ENCODE measurements at places on chromosomes 4 and X.

DNA sequence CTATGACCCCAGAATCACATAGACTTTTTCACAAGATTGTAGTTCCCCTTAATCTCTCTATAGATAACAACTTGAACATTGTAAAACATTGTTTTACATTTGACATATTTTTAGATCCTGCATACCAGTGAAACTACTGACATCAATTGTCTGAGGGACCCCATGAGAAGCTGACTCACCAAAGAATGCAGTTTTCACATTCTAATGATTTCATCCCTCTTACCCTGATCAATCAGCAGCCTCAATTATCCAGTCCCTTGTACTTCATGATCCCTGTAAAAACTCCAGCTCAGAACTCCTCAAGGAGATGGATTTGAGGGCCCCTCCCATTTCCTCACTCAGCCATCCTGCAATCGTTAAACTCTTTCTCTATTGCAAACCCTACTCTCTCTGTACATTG is 411.0 kb upstream of the NDST3 start:
- DNase-seq: no peak

DNA sequence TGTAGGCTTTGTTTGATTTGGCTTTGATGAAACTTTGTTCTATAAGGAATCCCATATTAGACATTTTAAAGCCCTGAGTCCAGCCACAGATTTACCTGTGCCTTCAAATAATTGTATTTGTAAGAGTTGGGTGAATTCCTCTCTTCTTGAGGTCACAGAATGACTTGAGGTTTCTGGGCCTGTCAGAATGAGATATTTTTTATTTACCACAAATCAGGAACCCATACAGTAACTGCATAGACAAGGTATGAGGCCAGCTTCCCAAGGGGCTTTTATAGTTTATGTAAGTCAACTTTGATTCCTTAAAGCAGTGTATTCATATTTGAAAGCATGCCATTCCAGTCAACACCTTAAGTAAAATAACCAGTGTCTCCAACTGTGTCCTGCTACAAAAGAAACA is 29.1 kb upstream of the CXCL3 start:
- DNase-seq: no peak

- DNase-seq: no peak
These were observed 264.3 kb downstream of the NPFFR2 start for GRCh38 chr4:72295966-72296557.

- DNase-seq: no peak
These were observed 105.8 kb downstream of the FAT4 start for GRCh38 chr4:125420526-125420925.

DNA sequence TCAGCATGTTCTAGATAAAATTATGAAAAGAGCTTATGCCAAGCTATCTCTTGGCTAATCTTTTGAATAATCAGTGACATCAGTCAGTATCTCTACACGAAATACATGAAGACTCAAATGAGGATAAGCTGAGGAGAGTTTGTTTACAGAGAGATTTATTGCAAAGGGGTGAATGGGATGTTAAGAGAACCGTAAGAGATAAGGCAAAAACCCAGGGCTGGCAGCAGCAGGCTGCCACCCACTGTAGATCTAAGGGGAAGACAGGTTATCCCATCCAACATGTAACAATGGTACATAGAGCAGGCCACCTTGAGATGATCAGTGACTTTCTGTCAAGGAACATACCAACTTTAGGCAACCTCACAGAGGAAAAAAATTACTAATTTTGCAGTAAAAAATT is 432.1 kb upstream of the NR3C2 start:
- DNase-seq: no peak

DNA sequence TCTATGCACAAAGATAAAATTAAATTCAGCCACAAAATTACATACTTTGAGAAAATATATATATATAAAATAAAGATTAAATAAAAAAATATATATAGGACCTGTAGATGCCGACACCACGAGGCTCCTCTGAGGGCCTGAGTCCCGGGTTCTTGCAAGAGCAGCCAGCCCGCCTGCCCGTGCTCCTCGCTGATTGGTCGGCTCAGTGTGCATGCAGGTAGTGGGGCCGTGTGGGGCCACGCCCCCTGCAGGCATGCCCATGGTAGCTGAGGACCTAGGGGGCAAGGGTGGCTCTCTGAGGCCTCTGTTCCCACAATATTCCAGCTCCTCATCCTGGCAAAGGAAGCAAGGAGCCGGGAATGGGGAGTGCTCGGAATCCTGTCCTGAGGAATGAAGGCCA is 80.5 kb upstream of the AMELX start:
- no peak for DNase-seq

GRCh38 chr4:19694812-19695211 is 556.9 kb upstream of the SLIT2 start:
- DNase-seq: no peak

GRCh38 chr4:172344308-172344938 is 531.2 kb downstream of the GALNTL6 start:
- no peak for DNase-seq

- DNase-seq: no peak
These were observed 42.1 kb downstream of the RBPJ start for GRCh38 chr4:26362745-26363439.

DNA sequence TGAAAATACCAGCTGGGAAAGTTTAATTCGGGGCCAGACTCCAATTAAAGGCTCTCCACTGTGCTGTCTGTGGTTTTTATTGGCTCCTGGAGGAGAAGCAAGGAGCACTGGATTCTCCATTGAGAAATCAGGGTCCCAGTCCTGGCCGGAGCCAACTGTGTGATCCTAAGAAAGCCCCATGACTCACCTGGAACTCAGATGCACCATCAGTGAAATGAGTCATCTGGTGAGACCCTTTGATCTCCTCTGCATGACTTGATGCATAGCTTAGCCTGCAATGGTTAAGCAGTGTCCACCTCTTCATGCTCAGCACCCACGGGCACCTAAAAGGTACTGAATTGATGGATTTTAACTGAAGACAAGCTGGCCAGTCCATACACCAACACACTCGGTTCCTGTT is 119.2 kb upstream of the VCX3B start:
- no peak for DNase-seq
